NCI-H1417 (cell line): ENCODE measurements at places on chromosomes 3 and 15.

DNA sequence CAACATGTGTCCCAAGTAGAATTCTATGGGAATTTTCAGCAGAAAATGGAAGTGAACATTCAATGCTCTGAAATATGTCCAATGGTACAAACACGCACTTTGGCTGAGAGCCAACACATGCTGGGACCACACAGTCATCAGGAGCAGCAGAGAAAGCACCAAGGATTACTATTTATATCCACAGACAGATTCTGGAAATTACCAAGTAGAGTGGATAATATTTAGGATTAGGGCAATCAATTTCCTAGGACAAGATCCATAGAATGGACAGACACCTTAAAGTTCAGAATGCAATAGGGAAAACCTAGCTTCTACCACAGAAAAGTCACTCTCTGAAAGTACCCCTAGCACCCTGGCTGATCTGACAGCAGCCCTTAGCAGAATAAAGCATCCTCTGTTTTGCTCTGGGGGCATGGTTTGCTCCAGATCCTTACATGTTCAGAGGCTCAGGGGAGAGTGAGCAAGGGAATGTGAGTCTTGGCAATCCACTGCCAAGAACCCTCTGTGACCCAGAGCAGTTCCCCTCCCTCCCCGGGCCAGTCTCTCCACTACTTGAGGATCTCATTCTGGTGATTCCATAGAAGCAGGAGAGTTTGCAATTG lies 206.0 kb upstream of the WNT5A start:
- peak; percentile 13 for DNase-seq

DNA sequence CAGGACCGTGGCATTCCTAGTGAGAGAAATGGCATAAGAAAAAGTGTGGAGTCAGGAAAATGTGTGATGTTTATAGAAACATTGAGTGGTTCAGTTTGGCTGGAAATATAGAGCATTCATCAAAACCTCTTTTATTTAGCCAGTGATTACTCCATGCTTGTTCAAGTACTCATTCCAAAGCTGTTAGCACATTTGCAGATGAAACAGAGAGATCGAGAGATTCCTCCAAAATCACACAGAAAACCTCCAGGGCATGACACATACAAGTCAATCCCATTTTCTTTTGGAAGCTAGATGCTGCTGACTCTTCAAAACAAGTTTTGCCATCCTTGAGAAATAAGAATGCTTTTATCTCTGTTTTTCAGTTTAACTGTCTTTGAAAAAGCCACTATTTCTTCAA lies 11.5 kb upstream of the MB21D2 start:
- no peak for DNase-seq

DNA sequence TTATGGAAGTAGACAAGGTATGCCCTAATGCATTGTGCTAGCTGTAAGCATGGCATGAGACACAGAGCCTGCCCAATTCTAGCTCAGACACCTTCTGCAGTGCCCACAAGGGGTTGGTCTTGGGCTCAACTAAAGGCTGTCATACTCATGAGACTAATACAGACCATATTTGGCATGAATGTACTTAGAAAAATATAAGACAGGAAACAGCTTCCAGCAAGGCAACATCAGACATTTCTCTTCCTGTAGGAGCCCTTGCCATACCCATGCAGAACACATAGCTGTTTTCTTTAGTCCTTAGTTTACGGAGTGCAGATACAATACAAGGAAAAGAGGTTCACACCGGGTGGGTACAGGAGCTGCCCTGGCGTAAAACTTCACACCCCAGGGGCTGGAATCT lies 30.5 kb upstream of the NR1I2 start:
- DNase-seq = no peak

DNA sequence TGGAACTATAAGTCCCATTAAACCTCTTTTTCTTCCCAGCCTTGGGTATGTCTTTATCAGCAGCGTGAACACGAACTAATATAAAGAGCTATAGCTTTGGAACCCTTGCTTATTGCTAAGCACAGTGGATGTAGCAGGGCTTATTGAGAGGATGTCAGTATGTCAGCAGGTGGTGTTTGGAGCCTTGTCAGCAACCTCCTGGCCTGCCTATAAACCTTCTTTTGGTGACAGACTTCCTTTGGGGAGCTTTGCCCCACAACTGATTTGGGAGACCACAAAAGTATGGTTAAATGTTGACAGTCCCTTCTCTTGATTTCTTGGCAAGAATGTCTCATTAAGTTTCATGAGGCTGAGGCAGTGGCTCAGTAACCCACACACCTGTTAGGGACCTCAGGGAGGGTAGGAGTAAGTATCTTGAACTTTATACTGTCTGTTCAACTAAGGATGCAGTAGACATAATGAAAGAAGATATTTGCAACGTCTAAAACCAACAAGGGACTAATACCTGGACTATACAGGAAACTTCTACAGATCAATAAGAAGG lies 14.8 kb downstream of the CCNDBP1 start:
- no peak for DNase-seq

DNA sequence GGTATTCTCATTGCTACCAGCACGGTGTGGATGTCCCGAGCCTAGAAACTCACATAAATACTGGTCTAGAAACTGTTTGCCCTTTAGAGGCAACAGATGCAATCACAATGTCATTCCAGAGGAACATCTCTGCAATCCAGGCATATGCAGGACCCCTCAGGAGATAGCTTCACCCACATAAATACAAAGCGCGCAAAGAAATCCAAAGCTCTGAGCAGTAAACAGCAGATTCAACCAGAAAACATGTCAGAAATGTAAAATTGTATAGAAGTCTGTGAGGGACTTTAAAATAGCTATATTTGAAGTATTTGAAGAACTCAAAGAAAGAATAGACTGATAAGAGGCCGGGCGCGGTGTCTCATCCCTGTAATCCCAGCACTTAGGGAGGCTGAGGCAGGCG lies 291.7 kb downstream of the FAM43A start:
- no peak for DNase-seq

- DNase-seq = no peak
Observed at GRCh38 chr3:31456373-31456772, 76.4 kb upstream of the STT3B start.

GRCh38 chr3:101414121-101414520 lies 93.7 kb upstream of the IMPG2 start:
- DNase-seq = no peak

DNA sequence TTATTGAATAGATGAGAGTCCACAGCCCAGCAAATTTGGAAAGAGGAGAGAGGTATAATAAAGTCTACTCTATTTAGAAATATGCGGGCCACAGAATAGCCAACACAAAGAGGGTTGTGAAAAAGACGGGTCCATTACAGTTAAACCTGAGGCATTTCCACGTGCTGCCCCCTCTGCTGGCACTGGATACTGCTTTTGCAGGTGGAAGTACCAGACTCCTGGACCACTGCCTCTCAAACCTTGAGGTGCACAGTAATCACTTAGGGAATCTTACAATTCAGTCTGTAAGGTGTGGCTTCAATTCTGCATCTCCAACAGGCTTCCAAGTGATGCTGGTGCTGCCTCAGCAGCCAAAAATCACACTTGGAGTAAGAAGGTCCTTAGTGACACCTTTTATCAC lies 3.0 kb upstream of the TFDP2 start:
- DNase-seq = no peak
